ENCODE measurements at places on chromosomes 5 and 9.

DNA sequence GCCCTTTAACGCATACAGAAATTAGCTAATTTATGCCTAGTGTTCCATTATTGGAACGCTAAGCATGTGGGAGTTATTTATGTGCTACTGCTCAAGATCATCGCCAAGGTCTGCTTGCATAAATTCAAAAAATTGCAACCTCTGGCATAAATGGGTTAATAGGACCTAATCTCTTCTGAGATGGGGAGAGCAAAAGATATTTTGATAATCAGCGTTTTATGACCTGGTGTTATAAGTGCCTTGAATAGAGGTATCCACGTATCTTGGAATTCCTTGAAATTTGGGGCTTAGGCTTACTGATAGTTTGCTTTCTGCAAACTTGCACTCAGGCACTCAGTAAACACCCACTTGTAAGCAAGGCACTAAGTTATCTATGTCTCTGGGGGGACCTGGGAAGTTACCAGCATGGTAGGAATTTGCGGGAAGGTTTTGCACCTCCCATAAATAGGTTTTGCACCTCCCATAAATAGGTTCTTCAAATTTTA is 1.8 kb downstream of the SUB1 start:
- H3K4me1 ChIP-seq: peaks cover 60% of the 10 kb centered on the region
- peaks cover 54% of the 10 kb centered on the region for H3K36me3 ChIP-seq
- DNase-seq: no peak
- peak overlapping the region; percentile 95 for H3K27ac ChIP-seq
- no peaks in the 10 kb centered on the region for H3K27me3 ChIP-seq

- no peaks in the 10 kb centered on the region for H3K36me3 ChIP-seq
- H3K27me3 ChIP-seq: no peaks in the 10 kb centered on the region
These were observed 174.6 kb upstream of the ZNF608 start for GRCh38 chr5:124920909-124921666.

GRCh38 chr5:125005266-125005665 is 258.8 kb upstream of the ZNF608 start:
- H3K4me3 ChIP-seq: no peak overlapping the region
- no peaks in the 10 kb centered on the region for H3K4me1 ChIP-seq
- H3K27me3 ChIP-seq: no peaks in the 10 kb centered on the region
- H3K36me3 ChIP-seq: no peaks in the 10 kb centered on the region
- no peak overlapping the region for H3K27ac ChIP-seq

- no peak overlapping the region for H3K27ac ChIP-seq
- H3K4me3 ChIP-seq: no peak overlapping the region
- H3K27me3 ChIP-seq: peaks cover 73% of the 10 kb centered on the region
- H3K36me3 ChIP-seq: no peaks in the 10 kb centered on the region
- no peaks in the 10 kb centered on the region for H3K4me1 ChIP-seq
These were observed 43.1 kb downstream of the LHX2 start for GRCh38 chr9:124054582-124055227.

GRCh38 chr9:34744295-34745221 is 34.6 kb upstream of the CCL21 start:
- DNase-seq: no peak
- no peaks in the 10 kb centered on the region for H3K4me1 ChIP-seq
- H3K27ac ChIP-seq: no peak overlapping the region
- peaks cover 68% of the 10 kb centered on the region for H3K27me3 ChIP-seq

DNA sequence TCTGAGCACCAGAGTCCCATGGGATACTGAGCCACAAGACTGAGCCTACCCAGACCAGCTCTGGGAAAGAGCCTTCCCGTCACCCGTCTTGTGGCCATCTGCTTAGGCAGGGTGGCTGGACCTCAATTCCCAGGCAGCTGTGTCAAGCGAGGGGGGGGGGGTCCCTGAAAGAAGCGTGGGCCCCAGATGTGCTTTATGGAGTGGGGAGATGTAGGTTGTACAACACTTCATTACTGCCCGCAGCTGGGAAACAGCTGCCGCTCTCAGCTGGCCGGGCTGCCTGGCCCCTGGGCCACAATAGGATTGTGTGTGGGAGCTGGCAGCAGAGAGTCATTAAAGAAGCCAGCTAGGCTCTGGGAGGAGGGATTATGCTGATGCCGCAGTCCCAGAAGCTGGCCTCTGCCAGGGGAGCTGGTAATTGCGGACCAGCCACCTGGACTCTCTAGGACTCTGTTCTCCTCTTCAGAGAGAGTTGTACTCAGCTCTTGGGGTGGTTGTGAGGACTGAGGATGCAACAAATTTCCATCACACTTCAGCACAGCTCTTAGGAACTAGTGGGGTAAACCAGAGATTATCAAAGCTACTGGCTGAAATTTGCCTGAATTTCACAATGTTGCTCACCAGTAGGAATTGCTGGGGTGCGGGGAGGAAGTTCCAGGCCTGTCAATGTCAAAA is 145.4 kb downstream of the GADD45G start:
- peaks cover 6% of the 10 kb centered on the region for H3K4me1 ChIP-seq
- no peaks in the 10 kb centered on the region for H3K27me3 ChIP-seq
- H3K4me3 ChIP-seq: no peak overlapping the region
- no peak overlapping the region for H3K27ac ChIP-seq
- no peak for DNase-seq
- H3K36me3 ChIP-seq: peaks cover 2% of the 10 kb centered on the region

GRCh38 chr5:27009540-27009915 is 28.9 kb downstream of the CDH9 start:
- no peaks in the 10 kb centered on the region for H3K4me1 ChIP-seq
- H3K36me3 ChIP-seq: no peaks in the 10 kb centered on the region
- no peaks in the 10 kb centered on the region for H3K27me3 ChIP-seq
- no peak overlapping the region for H3K27ac ChIP-seq
- no peak for DNase-seq
- no peak overlapping the region for H3K4me3 ChIP-seq

DNA sequence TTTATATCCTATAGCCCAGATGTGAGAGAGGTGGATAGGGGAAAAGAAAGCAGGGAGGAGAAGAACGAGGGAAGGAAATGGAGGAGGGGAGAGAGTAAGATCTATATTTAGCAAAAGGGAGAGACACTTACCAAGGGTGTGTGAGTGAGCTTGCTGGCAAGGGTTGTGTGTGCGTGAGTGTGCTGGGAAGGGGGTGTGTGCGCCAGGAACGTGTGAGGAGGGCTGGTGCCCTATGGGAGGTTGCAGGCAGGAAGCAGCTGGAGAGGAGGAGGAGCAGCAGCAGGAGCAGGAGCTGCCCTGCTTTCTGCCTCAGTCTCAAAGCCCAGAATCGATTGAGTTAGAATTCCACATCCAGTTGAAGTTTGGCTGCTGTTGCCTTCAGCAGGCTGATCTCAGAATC is 148.3 kb upstream of the RUSC2 start:
- H3K27me3 ChIP-seq: peaks cover 22% of the 10 kb centered on the region
- no peaks in the 10 kb centered on the region for H3K4me1 ChIP-seq
- H3K27ac ChIP-seq: no peak overlapping the region
- no peak overlapping the region for H3K4me3 ChIP-seq
- DNase-seq: no peak

- H3K36me3 ChIP-seq: peaks cover 2% of the 10 kb centered on the region
- no peaks in the 10 kb centered on the region for H3K4me1 ChIP-seq
These were observed 296.5 kb upstream of the ITGA1 start for GRCh38 chr5:52491071-52491787.

DNA sequence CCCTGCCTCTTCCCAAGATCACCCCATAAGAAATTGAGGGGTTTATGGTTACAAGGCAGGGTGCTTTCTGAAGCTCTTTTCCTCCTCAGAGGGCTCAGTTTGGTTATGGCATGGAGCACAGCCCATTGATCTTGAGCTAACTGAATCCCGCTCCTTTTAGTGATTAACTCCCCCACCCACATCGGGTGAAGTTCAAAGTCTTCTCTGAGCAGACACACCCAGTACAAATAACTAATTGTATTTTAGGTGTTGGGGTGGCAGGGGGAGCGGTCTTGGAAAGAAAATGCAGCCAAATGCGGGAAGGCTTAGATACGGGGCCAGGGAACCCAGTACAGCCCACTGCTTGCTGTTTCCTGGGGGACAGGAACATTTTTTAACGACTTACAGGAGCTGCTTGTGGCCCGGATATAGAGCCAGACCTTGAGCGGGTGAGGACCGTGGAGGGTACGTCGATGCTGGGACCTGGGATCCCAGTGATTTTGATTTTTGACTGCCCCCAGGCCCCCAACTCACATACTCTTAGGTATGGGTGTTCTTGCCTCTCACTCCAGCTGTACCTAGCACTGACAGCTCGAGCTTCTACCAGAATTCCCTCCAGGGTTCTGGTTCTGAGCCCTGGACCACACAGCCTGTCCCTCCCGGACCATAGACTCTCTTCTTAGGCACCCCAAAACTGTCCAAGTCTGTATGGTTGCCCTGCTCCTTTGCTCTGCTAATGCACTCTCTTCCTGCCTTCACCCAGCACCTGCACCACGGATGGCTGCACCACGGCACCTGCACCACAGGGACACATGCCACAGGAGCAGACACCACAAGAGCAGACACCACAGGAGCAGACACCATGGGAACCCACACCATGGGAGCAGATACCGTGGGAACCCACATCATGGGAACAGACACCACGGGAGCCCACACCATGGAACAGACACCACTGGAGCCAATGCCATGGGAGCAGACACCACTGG is 18.3 kb upstream of the RXRA start:
- DNase-seq: no peak
- H3K27me3 ChIP-seq: peaks cover 16% of the 10 kb centered on the region
- no peaks in the 10 kb centered on the region for H3K36me3 ChIP-seq
- H3K4me1 ChIP-seq: no peaks in the 10 kb centered on the region
- no peak overlapping the region for H3K27ac ChIP-seq

GRCh38 chr9:91043811-91044175 is 242.2 kb downstream of the SYK start:
- no peak overlapping the region for H3K27ac ChIP-seq
- peaks cover 25% of the 10 kb centered on the region for H3K27me3 ChIP-seq
- DNase-seq: no peak
- no peaks in the 10 kb centered on the region for H3K36me3 ChIP-seq
- H3K4me1 ChIP-seq: peaks cover 16% of the 10 kb centered on the region

- no peak for DNase-seq
- H3K4me3 ChIP-seq: no peak overlapping the region
These were observed 311.8 kb upstream of the DMRT1 start for GRCh38 chr9:529731-530130.

- no peaks in the 10 kb centered on the region for H3K36me3 ChIP-seq
- H3K27ac ChIP-seq: no peak overlapping the region
- peaks cover 37% of the 10 kb centered on the region for H3K27me3 ChIP-seq
- no peaks in the 10 kb centered on the region for H3K4me1 ChIP-seq
- no peak overlapping the region for H3K4me3 ChIP-seq
These were observed 184.2 kb upstream of the TMEM161B start for GRCh38 chr5:88452820-88453219.

DNA sequence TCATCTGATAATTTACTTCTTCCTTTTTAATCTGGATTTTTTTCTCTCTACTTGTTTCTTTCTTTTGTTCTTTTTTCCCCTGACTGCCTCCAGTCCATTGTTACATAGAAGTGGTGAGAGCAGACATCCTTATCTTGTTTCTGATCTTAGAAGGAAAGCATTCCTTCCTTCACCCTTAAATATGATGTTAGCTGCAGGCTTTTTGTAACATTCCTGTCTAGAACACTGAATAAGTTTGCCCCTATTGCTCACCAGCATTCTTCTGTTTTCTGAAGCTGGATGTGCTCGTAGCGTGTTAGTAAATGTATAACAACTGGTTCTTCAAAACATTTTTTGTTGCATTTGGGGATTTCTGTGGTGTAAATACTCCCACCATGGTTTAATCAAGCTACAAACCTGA is 136.7 kb upstream of the NFIL3 start:
- no peak overlapping the region for H3K27ac ChIP-seq
- peaks cover 54% of the 10 kb centered on the region for H3K27me3 ChIP-seq
- H3K36me3 ChIP-seq: no peaks in the 10 kb centered on the region
- H3K4me3 ChIP-seq: no peak overlapping the region
- no peak for DNase-seq

DNA sequence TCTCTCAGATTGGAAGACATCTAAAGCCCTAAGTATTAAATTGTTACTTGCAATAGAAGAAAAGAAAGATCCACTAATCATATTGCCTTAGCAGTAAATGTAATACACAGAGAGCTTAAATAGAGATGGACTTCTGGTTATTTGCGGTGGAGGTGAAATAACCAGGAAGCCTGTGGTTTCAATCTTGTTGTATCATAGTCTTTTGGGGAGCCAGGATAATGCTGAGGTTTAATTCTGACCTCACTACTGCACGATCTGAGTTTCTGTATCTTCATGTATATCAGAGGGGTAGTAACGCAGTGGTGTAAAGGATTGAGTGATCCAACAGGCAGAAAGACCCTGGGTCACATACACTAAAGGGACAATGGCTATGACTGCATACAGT is 71.7 kb downstream of the ANKRD55 start:
- H3K27ac ChIP-seq: no peak overlapping the region
- no peak for DNase-seq
- no peak overlapping the region for H3K4me3 ChIP-seq
- H3K36me3 ChIP-seq: no peaks in the 10 kb centered on the region
- H3K27me3 ChIP-seq: peaks cover 16% of the 10 kb centered on the region

DNA sequence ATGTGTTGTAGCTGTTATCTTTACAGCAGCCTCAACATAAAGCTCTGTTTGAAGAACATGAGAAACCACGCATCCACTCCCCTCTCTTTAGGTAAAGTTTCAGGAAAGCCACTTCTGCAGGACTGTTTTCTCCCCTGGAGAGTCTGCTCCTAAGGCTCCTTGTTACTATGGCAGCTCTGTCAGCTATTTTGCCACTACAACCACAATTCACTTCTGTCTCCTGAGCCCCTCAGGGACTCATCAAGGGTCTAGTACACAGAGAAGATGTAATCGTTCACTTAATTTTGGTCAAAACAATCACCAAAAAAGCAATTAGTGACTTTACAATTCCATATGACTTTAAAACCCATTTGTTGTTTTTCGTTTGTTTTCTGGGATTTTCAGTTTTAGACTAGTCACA is 157.7 kb downstream of the FBN2 start:
- no peak overlapping the region for H3K4me3 ChIP-seq
- no peaks in the 10 kb centered on the region for H3K36me3 ChIP-seq
- DNase-seq: no peak
- H3K27ac ChIP-seq: no peak overlapping the region
- H3K4me1 ChIP-seq: no peaks in the 10 kb centered on the region
- H3K27me3 ChIP-seq: no peaks in the 10 kb centered on the region

Data from central memory CD8-positive, alpha-beta T cell (primary cell).